ENCODE measurements at places on chromosomes 7 and 10.

DNA sequence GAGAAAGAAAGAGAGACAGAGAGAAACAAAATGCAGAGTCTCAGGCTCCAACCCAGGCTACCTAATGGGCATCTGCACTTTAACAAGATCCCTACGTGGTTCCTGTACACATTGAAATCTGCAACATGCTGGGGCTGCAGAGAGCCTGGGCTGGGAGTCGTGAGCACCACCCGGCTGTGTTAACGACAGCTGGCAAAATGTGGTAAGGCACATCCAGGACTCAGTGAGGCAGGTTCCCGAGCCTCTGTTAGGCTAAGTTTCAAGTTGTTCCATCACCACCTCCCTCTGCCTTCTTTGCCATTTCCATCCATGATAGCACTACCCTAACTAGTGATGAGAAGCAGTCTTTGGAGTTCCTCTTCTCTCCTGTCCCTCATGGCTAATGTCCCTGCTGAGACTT, 1.4 kb downstream of the AKR1B10 start:
- no peak for DNase-seq

GRCh38 chr10:21052072-21052708, 155.1 kb upstream of the NEBL start:
- no peak for DNase-seq

DNA sequence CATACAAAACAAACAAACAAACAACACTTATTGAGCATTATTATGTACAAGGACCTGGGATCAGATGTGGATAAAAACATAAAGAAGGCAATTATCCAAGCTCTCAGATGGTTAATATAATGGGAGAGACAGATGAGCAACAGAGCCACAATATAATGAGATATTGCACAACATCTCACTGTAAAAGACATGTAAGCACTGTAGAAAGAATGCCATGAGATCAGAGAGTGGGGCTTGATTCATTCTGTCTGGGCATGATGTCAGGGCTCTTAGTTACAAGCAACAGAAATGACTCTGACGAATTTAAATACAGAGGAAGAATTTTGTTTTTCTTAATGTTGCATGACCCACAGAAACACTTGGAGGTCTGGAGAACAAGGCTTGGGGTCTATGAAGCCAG, 164.7 kb upstream of the PLXDC2 start:
- no peak for DNase-seq

GRCh38 chr10:89814278-89814677, 112.9 kb downstream of the KIF20B start:
- DNase-seq: no peak
